HuH-7 (cell line): ENCODE measurements at places on chromosomes 7 and 10.

GRCh38 chr7:137142376-137142775, 201.2 kb downstream of the PTN start:
- no peak for DNase-seq

DNA sequence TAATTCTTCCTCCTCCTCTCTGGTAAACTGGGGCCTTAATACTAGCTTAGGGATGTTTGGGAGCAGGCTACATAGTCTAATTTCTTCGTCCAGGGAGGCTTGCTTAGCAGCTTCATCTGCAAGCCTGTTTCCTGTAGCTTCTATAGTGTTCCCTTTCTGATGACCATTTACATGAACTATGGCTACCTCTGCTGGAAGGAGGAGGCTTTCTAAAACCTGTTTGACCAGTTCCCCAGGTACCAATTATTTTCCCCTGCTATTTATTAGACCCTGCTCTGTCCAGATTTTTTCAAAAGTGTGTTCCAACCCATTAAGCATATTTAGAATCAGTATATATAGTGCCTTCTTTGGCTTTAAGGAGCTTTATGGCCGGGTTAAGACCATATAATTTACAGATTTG, 38.8 kb upstream of the DNAH11 start:
- DNase-seq = no peak

DNA sequence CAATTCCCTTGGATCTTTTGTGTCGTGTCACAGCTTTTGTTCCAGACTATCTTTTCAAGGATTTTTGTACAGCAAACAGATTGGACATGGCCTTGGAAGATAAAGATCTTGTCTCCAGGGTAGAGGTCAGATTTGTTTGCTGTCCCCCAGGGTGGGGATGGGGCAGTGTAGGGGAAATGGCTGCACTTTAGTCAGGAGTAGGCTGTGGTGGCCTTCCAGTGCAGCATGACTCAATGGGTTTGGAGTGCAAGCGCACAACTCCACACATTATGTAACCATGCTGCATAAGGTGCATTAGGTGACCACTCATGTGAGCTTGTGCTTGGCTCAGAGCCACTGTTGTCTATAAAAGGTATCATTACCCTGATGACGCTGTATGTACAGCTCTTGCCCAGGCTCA, 23.9 kb upstream of the ADAMTS14 start:
- DNase-seq = no peak

- no peak for DNase-seq
Measured at GRCh38 chr10:36171953-36172940, 530.2 kb upstream of the FZD8 start.

DNA sequence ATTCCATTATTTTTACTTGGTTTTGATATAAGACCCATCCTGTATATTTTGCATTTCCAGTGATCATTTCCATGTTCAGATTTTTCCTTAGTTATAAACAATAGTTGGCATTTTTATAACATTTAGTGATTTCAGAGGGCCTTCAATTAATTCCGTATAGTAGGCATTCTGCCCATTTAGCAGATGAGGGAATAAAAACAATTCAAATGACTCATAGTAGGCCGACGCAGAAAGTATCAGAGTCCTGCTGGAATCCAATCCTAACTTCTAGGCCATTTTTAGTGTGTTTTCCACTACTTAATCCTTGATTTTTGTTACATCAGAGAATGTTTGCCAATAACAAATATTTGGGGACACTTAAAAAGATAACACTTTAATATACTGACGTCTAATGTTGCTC, 15.4 kb downstream of the RNF32 start:
- no peak for DNase-seq

GRCh38 chr7:101816595-101817470, 593 bp upstream of the CUX1 start:
- peak; percentile 64 for DNase-seq

DNA sequence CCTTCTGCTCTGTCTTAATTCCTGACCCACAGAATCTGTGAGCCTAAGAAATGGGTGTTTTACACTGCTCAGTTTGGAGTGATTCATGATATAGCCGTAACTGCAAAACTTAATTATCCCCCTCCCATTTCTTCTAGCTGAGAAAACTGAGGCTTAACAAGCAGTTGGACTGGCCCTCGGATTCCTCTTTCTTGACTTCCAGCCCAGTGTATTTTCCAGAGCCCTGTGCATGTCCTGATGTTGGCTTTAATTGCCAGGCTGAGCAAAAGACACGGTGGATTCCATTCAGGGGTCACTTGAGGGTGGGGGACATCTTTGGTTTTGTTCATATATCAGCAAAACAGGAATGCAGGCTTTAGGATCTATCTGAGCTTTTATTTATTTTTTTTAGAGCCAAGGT, 489.8 kb downstream of the TYW1 start:
- DNase-seq = no peak

DNA sequence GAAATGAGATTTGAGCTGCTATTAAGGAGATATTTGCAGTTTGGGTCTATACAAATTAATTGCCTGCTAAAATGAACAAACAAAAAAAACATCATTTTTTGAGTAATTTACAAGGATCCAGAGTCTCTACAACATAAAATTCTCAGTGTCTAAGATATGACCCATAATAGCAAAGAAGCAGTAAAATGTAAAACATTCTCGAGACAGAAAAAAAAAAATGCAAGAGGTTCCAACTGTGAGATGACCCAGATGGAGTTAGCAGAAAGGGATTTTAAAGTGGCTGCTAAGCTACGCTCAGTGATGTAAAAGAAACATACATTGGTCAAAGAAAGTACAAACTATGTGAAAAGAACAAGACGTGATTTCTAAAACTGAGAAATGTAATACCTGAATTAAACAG, 471.0 kb downstream of the SH2D4B start:
- no peak for DNase-seq

DNA sequence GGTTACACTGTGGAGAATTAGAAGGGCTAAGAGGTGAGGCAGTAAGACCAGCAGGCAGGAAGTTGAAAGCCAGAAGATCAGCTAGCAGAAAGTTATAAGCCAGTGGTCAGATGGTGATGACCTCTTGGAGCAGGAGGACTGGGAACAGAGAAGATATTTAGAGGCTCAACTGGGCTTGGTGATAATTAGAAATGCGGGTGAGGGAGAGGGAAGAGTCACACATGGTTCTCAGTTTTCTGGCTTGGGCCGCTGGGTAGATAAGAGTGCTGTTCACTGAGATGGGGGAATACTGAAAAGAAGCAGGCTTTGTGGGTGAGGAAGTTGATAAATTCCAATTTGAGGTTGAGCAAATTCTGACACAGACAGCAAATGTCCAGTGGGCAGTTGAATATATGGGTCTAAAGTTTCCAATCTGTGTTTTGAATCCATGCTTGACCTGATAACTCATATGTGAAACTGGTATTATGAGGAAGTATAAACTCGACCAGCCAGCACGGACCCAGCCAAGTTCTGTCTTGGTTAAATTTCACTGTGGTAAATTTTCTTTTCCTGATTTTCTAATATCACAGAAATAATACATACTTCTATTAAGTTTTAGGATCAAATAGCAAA, 22.7 kb downstream of the LSMEM1 start:
- no peak for DNase-seq

GRCh38 chr10:69042417-69042816, 45.5 kb upstream of the SRGN start:
- no peak for DNase-seq

DNA sequence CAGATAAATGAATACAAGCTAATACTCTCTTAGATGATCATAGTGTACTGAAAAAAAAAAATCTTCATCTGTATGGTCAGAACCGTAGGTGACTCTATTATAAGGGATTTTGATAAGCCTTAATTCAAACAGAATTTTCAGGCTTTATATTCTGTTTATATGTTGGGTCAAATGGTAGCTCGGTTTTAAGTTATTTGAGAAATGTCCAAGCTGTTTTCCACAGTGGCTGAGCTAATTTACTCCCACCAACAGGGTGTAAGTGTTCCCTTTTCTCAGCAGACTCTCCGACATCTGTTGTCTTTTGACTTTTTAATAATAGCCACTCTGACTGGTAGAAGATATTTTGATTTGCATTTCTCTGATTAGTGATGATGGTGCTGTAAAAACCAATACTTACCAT, 328.8 kb upstream of the MAGI2 start:
- DNase-seq = no peak

GRCh38 chr10:47111329-47111862, 188.6 kb upstream of the GDF10 start:
- no peak for DNase-seq

- DNase-seq = no peak
Measured at GRCh38 chr7:40717242-40717641, 582.4 kb downstream of the SUGCT start.

DNA sequence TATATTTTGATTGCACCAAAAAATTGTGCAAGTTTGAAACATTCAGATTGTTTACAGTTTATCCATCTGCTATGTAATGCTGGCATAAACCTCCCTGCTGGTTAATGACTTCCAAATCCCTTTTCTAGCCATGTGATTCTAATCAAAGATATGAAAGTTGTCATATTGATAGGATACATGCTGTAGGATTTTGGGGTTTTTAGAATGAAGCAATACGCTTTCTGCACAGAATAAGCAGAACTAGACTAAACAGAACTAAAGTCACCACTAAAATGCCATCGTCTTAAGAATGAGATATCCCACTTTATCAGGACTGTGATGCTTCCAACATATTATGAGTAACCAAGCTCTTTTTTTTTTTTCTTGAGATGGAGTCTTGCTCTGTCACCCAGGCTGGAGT, 856 bp downstream of the SSMEM1 start:
- DNase-seq = no peak

- no peak for DNase-seq
Measured at GRCh38 chr10:66223656-66224055, 702.2 kb upstream of the LRRTM3 start.

GRCh38 chr10:24723386-24723787, 300 bp downstream of the ARHGAP21 start:
- no peak for DNase-seq

DNA sequence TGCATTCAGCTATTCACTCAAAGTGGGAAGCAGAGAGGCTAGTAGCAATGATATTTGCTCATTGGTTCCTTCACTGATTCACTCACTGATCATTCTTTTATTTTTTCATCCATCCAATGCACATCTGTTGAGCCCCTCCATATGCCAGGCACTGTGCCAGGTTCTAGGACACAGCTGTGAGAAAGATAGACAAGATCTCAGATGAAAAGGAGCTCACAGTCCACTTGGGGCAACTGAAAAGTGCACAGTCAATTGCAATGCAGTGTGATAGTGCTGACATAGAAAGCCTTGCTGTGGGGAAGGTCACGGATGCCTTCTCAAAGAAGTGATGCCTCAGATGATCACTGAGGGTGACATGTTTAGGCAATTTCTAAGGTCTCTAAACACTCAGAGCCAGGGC, 262.3 kb downstream of the PTEN start:
- no peak for DNase-seq

- DNase-seq = peak; percentile 28
Measured at GRCh38 chr7:12475362-12476063, 71.8 kb upstream of the VWDE start.

GRCh38 chr10:58952162-58952601, 224.3 kb upstream of the PHYHIPL start:
- no peak for DNase-seq

GRCh38 chr10:21021843-21022594, 124.9 kb upstream of the NEBL start:
- peak; percentile 69 for DNase-seq

DNA sequence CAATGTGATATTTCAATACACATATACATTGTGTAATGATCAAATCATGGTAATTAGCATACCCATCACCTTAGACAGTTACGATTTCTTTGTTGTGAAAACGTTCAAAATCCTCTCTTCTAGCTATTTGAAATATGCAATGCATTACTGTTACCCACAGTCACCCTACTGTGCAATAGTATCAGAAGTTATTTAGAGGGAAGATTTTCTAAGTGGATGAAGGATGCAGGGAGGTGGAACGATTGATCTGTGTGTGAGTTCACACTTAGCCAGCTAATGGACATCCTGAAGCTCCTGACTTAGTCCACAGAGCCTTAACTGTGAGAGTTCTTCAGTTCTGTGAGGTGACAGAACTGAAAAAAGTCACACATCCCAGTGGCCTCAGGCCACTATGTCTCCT, 97.2 kb upstream of the LAMB4 start:
- no peak for DNase-seq

GRCh38 chr7:1555046-1555812, 776 bp downstream of the TMEM184A start:
- DNase-seq = peak; percentile 99

DNA sequence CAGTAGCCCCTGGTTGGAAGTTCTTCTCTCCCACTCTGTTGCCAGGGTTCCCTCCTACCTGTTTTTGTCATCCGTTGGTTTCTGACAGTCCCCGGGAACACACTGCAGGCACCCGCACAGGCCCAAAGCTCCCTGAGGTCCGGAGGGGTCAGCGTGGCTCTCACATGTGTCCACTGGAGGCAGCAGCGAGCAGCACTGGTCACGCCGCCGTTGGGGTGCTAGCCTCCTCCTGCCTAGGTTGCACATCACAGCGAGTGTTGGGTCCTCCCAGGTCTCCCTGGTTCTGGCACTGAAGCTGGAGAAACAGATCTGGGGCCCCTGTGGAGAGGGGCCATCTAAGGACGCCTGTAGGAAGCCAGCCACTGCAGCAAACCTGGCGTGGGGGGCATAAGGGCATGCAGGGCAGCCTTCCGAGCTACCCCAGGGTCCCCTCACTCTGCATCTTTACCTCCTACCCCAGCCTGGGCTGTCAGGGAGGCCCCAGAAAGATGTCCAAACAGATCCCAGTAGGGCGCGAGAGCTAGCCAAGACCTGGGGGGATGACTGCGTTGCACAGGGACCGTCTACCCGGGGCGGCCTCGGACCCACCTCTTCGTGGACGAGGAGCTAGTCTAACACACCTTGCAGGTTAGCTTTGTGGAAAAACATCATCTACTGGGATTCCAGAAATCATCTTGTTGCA, 28.9 kb downstream of the LRRC27 start:
- DNase-seq = peak; percentile 87

DNA sequence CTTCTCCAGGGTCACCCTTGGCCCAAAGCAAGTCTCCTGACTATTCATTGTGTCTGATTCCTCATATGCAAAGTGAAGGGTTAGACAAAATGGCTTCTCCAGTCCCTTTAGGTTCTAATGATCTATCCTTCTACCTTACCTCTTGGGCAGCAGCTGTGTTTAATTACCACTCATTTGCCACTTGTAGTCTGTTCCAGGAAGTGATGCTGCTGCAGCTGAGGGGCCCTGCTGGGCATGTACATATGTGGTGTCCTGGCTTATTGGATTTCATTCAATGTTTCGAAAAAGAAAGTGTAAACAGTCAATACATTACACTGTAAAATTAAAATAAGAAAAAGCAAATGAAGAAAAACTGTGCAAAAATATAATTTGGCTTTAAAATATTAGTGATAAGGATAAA, 36.6 kb downstream of the SCIN start:
- DNase-seq = no peak
